Glutamatergic neuron (in vitro differentiated cells): ENCODE measurements at places on chromosomes 16 and 17. TPM values are rescaled to one million over a fixed set of nuclear protein-coding genes. Genes with fewer than 3 reads are reported as not detected.

GRCh38 chr16:78242239-78242630 lies 142.8 kb downstream of the WWOX start:
- peaks cover 2% of the 10 kb centered on the region for H3K27me3 ChIP-seq
- no peak overlapping the region for H3K27ac ChIP-seq
- H3K4me1 ChIP-seq = no peaks in the 10 kb centered on the region

- H3K27ac ChIP-seq = no peak overlapping the region
- peaks cover 5% of the 10 kb centered on the region for H3K27me3 ChIP-seq
- DNase-seq = no peak
Measured at GRCh38 chr16:794091-794822, 5.8 kb downstream of the CHTF18 start.

- no peak for DNase-seq
- no peaks in the 10 kb centered on the region for H3K4me1 ChIP-seq
- no peak overlapping the region for H3K27ac ChIP-seq
- no peaks in the 10 kb centered on the region for H3K36me3 ChIP-seq
- H3K4me3 ChIP-seq = no peak overlapping the region
Measured at GRCh38 chr17:41588126-41588810, 1.6 kb upstream of the KRT14 start.

GRCh38 chr16:52781005-52781630 lies 234.2 kb upstream of the TOX3 start:
- no peak overlapping the region for H3K27ac ChIP-seq
- H3K36me3 ChIP-seq = no peaks in the 10 kb centered on the region
- H3K4me1 ChIP-seq = peaks cover 5% of the 10 kb centered on the region
- H3K27me3 ChIP-seq = no peaks in the 10 kb centered on the region

GRCh38 chr17:58224315-58224714 lies 5.3 kb upstream of the MKS1 start:
- H3K4me1 ChIP-seq = peaks cover 3% of the 10 kb centered on the region
- no peaks in the 10 kb centered on the region for H3K27me3 ChIP-seq
- DNase-seq = no peak
- H3K4me3 ChIP-seq = no peak overlapping the region

- H3K4me3 ChIP-seq = no peak overlapping the region
- H3K36me3 ChIP-seq = no peaks in the 10 kb centered on the region
- peaks cover 9% of the 10 kb centered on the region for H3K27me3 ChIP-seq
- DNase-seq = no peak
- H3K27ac ChIP-seq = no peak overlapping the region
Measured at GRCh38 chr17:73519011-73519410, 125.2 kb downstream of the SDK2 start.

GRCh38 chr16:27202923-27203506 lies 311 bp upstream of the KDM8 start:
- H3K27me3 ChIP-seq = peaks cover 7% of the 10 kb centered on the region
- peak overlapping the region; percentile 98 for H3K4me3 ChIP-seq
- DNase-seq = peak; percentile 96
- H3K27ac ChIP-seq = peak overlapping the region; percentile 100

DNA sequence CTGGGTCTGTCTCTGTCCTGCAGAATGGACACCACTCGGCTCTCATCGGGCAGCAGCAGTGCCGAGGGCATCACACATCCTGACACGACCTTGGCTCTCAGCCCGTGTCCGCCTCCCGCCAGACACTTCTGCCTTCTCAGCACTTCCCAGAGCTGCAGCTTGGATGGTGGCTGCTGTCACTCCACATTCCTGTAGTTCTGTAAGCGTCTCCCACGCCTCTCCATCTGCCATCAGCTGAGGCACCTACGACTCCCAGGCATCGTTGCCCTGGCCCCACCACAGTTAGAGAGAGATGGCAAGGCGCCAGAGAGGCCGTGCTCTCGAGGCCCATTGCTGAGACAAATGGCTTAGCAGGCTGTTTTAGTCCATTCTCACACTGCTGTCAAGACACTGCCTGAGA lies 195.9 kb upstream of the CHMP6 start:
- no peak overlapping the region for H3K4me3 ChIP-seq
- no peak overlapping the region for H3K27ac ChIP-seq
- H3K36me3 ChIP-seq = peaks cover 6% of the 10 kb centered on the region
- H3K27me3 ChIP-seq = peaks cover 6% of the 10 kb centered on the region
- H3K4me1 ChIP-seq = peaks cover 54% of the 10 kb centered on the region

- H3K4me3 ChIP-seq = no peak overlapping the region
- peaks cover 4% of the 10 kb centered on the region for H3K36me3 ChIP-seq
- DNase-seq = no peak
- H3K4me1 ChIP-seq = peaks cover 24% of the 10 kb centered on the region
- no peaks in the 10 kb centered on the region for H3K27me3 ChIP-seq
Measured at GRCh38 chr17:78399028-78399692, 20.7 kb downstream of the PGS1 start.

- no peak for DNase-seq
- H3K36me3 ChIP-seq = no peaks in the 10 kb centered on the region
- H3K27me3 ChIP-seq = peaks cover 8% of the 10 kb centered on the region
- no peak overlapping the region for H3K27ac ChIP-seq
Measured at GRCh38 chr16:4372578-4373355, 1.1 kb downstream of the VASN start.

- peaks cover 6% of the 10 kb centered on the region for H3K27me3 ChIP-seq
- H3K4me1 ChIP-seq = peaks cover 20% of the 10 kb centered on the region
- no peaks in the 10 kb centered on the region for H3K36me3 ChIP-seq
- H3K27ac ChIP-seq = peak overlapping the region; percentile 66
- peak overlapping the region; percentile 34 for H3K4me3 ChIP-seq
- peak; percentile 44 for DNase-seq
Measured at GRCh38 chr17:951325-952132, 28.0 kb downstream of the NXN start.

DNA sequence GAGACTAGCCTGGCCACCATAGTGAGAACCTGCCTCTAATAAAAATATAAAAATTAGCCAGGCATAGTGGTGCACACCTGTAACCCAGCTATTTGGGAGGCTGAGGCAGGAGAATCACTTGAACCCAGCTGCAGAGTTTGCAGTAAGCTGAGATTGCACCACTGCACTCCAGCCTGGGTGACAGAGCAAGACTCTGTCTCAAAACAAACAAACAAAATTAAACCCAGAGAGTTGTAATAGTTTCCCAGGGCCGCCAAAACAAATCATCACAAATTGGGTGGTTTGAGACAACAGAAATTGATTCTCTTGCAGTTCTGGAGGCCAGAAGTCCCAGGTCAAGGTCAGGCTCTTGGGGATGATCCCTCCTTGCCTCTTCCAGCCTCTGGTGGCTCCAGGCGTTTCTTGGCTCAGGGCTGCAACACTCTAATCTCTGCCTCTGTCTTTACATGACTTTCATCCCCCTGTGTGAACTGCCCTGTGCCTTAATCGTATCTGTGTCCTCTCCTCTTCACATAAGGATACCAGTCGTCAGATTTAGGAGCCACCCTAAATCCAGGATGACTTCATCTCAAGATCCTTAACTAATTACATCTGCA lies 100.3 kb upstream of the NOL11 start:
- peaks cover 9% of the 10 kb centered on the region for H3K27me3 ChIP-seq
- H3K36me3 ChIP-seq = no peaks in the 10 kb centered on the region
- no peak overlapping the region for H3K27ac ChIP-seq
- no peak for DNase-seq

DNA sequence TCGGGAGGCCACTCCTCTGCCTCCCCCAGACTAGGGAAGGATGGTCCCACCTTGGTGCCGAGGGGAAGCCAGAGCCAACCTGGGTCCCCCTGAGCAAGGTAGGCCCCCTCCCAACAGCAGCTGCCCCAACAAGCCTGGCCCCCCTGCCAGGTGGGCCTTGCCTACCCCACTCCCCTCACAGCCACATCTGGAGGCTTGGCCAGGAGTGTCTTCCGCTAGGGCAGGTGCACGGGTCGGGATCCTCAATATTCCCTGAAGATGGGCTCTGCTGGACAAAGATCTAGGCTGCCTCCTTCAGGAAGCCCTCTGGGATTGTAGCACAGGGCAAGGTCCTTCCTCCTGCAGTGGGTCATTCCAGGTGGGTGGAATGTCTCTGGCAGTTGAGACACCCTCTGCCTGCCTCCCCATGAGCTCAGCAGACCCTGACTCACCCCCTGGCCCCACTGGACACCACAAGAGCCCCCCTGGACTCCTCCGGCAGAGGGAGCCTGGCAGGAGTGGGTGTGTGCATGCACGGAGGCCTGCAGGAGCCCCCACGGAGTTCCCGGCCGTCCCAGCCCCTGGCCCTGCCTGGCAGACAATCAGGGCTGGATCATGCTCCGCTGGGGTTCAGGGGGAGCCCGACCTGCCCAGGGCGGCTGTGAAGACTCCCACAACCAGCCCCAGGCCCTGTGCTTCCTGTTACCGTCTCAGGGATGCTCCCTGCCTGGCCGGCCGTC lies 435 bp downstream of the C1QTNF8 start:
- H3K4me1 ChIP-seq = peaks cover 6% of the 10 kb centered on the region
- H3K27me3 ChIP-seq = peaks cover 7% of the 10 kb centered on the region
- H3K36me3 ChIP-seq = no peaks in the 10 kb centered on the region
- H3K27ac ChIP-seq = no peak overlapping the region

DNA sequence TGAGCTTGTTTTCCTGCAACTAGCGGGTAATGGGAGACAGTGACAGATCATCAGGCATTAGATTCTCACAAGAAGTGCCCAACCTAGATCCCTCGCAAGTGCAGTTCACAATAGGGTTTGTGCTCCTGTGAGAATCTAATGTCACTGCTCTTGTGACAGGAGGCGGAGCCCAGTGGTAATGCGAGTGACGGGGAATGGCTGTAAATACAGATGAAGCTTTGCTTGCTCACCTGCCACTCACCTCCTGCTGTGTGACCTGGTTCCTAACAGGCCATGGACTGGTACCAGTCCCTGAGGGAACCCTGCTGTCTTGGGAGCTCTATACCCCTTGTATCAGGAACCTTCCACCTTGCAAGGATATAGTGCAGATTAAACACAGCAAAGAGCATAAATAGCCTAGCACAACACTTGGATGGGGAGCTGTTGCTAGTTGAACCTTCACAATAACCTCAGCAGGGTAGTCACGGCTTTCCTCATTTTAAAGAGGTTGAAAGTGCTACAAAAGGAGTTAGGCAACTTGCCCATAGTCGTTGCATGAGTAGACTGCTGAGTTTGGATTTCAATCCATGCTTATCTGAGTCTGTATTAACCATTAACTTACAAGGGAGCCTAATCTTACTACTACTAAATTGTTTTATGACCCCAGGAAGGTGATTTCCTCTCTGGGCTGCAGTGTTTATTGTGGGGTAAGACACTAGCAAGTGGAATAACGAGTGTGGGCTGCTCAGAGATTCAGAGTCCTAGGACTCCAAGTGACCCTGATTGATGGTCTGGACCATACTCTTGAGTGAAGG lies 156.6 kb upstream of the ZFHX3 start:
- H3K27me3 ChIP-seq = no peaks in the 10 kb centered on the region
- no peaks in the 10 kb centered on the region for H3K36me3 ChIP-seq
- H3K4me1 ChIP-seq = no peaks in the 10 kb centered on the region
- no peak for DNase-seq
- H3K27ac ChIP-seq = no peak overlapping the region

GRCh38 chr17:47653442-47653841 lies 3.7 kb downstream of the KPNB1 start:
- peaks cover 8% of the 10 kb centered on the region for H3K27me3 ChIP-seq
- DNase-seq = no peak
- H3K4me1 ChIP-seq = peaks cover 15% of the 10 kb centered on the region
- no peak overlapping the region for H3K27ac ChIP-seq
- peak overlapping the region; percentile 61 for H3K4me3 ChIP-seq
- no peaks in the 10 kb centered on the region for H3K36me3 ChIP-seq

MATCAP1 gene
- 197 TPM for total RNA-seq

CLDN7 gene
- 0.44 TPM for total RNA-seq

DNAH9 gene
- 0.86 TPM for total RNA-seq

CACNG5 gene
- 45.1 TPM for total RNA-seq

C16orf96 gene
- 0.83 TPM for total RNA-seq

KLHL10 gene
- not detected for total RNA-seq

HS3ST4 gene
- total RNA-seq = 1.1 TPM

TERB1 gene
- total RNA-seq = 0.39 TPM

FBRS gene
- 66.7 TPM for total RNA-seq

EFCAB3 gene
- total RNA-seq = not detected

PLXDC1 gene
- not detected for total RNA-seq
